Endothelial cell of umbilical vein (primary cell): ENCODE measurements at places on chromosomes 5 and 9. TPM values are rescaled to one million over a fixed set of nuclear protein-coding genes. Genes with fewer than 3 reads are reported as not detected.

Gene LHX3
- polyA plus RNA-seq, result not detected in 2 replicates

Gene IFNE
- polyA plus RNA-seq, result 0.11 and 0.22 TPM in 2 replicates

Gene SLC36A3
- polyA plus RNA-seq, result not detected in 2 replicates

- no peak for DNase-seq
Observed at GRCh38 chr9:111870774-111871498, 25.7 kb upstream of the UGCG start.

- DNase-seq, result peak; percentile 44
Observed at GRCh38 chr5:63401436-63402046, 560.7 kb downstream of the HTR1A start.

DNA sequence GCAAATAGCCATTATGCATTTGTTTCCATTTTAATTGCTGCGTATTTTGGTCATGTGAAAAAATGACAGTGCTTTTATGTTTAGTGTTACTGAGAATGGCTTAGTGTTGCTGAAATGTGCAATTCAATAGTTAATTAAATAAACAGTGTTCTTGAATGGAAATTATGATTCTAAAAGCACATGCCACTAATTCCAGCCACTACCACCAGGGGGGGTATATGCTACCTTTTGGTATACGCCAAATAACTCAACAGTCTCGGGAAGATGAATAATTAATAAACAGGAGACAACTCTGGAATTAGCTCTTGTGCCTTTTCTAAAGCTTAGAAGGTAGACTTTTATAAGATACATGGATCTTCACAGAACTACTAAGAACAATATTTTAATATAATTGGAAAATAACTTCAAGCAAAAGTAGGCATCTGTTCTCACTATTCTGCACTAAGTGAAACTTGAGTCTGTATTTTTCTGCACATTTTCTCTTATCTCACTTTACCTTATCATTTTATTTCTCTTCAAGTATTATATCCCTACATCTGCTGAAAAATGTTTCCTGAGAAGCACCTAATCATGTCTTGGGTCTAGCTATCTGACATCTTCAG, 83.5 kb upstream of the MINAR2 start:
- DNase-seq, result peak; percentile 80

DNA sequence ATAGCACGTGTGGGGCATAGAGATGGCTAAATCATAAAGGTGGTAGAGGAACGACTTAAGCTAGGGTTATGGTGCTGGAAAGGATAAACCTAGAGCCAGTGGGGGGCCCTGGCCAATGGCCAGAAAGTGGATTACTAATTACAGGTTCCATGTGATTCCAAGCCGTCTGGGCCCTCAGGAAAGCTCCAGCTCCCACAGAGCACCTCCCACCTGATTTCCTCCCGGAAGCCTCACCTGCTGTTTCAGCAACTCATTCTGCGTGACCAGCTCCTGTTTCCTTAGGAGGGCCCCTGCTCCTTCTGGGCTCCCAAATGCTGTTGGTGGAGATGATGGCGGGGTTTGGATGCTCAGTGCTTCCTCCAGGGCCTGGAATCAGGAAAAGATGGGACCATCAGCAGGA, 16.2 kb downstream of the GPX3 start:
- DNase-seq, result no peak

- peak; percentile 95 for DNase-seq
Observed at GRCh38 chr9:136539427-136540421, 6.1 kb downstream of the NOTCH1 start.

GRCh38 chr5:149452007-149452664, 73.0 kb upstream of the IL17B start:
- DNase-seq, result peak; percentile 94

GRCh38 chr5:156174225-156174624, 152.7 kb upstream of the SGCD start:
- no peak for DNase-seq

GRCh38 chr9:76716085-76716672, 48.1 kb upstream of the PCA3 start:
- no peak for DNase-seq

- no peak for DNase-seq
Observed at GRCh38 chr9:78515108-78515507, 218.2 kb downstream of the PSAT1 start.
